ENCODE measurements at places on chromosomes 16 and 17. TPM values are rescaled to one million over a fixed set of nuclear protein-coding genes. Genes with fewer than 3 reads are reported as not detected.

KRT14 gene
- not detected for total RNA-seq

TP53TG3C gene
- total RNA-seq, result not detected

PDE6G gene
- total RNA-seq, result 3.2 TPM

HLF gene
- total RNA-seq, result not detected

INCA1 gene
- under 0.01 TPM for total RNA-seq

CRHR1 gene
- total RNA-seq, result not detected

MYH8 gene
- total RNA-seq, result not detected

NACA2 gene
- not detected for total RNA-seq

NFE2L1 gene
- total RNA-seq, result 95.1 TPM

SLC9A5 gene
- 3.2 TPM for total RNA-seq

ZG16 gene
- total RNA-seq, result not detected

MYO15A gene
- 1.4 TPM for total RNA-seq

ARL5C gene
- not detected for total RNA-seq

SYT17 gene
- not detected for total RNA-seq

ARL4D gene
- 6.7 TPM for total RNA-seq

MMP2 gene
- total RNA-seq, result 147 TPM

PTGES3L gene
- total RNA-seq, result 0.29 TPM

CDK5R1 gene
- total RNA-seq, result 0.89 TPM

GPR179 gene
- not detected for total RNA-seq

KCNJ18 gene
- total RNA-seq, result not detected

DNAH3 gene
- total RNA-seq, result not detected

ZFPM1 gene
- total RNA-seq, result 0.89 TPM

ANKRD40 gene
- total RNA-seq, result 22.9 TPM

C1QTNF1 gene
- 28.3 TPM for total RNA-seq

ETV4 gene
- total RNA-seq, result 16.8 TPM

FOXF1 gene
- 15.8 TPM for total RNA-seq

MT1E gene
- 146 TPM for total RNA-seq

YBX2 gene
- total RNA-seq, result not detected

KRTAP4-9 gene
- not detected for total RNA-seq

FAM20A gene
- total RNA-seq, result 7.6 TPM

ARHGAP23 gene
- total RNA-seq, result 62.4 TPM

TMEM238L gene
- total RNA-seq, result not detected

STXBP4 gene
- 5.5 TPM for total RNA-seq

DRC3 gene
- under 0.01 TPM for total RNA-seq

SLC16A5 gene
- 12.1 TPM for total RNA-seq

CLEC18C gene
- total RNA-seq, result 0.58 TPM

WNK4 gene
- total RNA-seq, result 13.6 TPM

TBC1D3I gene
- not detected for total RNA-seq

SCNN1B gene
- not detected for total RNA-seq

NPIPB9 gene
- total RNA-seq, result not detected

CX3CL1 gene
- 8.4 TPM for total RNA-seq

CRYM gene
- not detected for total RNA-seq

ZG16B gene
- not detected for total RNA-seq

NOS2 gene
- total RNA-seq, result not detected

CYBA gene
- 321 TPM for total RNA-seq

KRT31 gene
- total RNA-seq, result not detected

DPEP1 gene
- not detected for total RNA-seq

RHBDL1 gene
- total RNA-seq, result 2.7 TPM
